ENCODE measurements at places on chromosomes 5 and 9.

DNA sequence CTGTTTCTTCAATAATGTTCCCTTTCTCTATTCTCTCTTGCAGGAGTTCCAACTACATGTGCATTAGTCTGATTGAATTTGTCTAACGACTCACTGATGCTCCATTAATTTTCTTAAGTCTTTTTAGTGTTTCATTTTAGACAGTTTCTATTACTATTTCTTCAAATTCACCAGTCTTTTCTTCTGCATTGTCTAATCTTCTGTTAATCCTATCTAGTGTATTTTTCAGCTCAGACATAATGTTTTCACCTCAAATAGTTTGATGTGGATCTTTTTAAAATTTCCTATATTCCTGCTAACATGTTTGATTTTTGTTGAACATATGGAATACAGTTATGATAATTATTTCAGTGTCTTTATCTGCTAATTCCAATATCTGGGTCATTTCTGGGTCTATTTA lies 21.7 kb upstream of the BICD2 start:
- DNase-seq, result no peak

GRCh38 chr9:18623221-18624079 lies 149.5 kb downstream of the ADAMTSL1 start:
- peak; percentile 86 for DNase-seq

GRCh38 chr9:20495098-20495497 lies 127.2 kb downstream of the MLLT3 start:
- DNase-seq, result no peak

- no peak for DNase-seq
Observed at GRCh38 chr9:114411452-114411851, 23.7 kb upstream of the AKNA start.

- peak; percentile 48 for DNase-seq
Observed at GRCh38 chr9:37486616-37487548, 1.1 kb downstream of the POLR1E start.

GRCh38 chr5:135376961-135377624 lies 21.9 kb downstream of the MACROH2A1 start:
- no peak for DNase-seq

DNA sequence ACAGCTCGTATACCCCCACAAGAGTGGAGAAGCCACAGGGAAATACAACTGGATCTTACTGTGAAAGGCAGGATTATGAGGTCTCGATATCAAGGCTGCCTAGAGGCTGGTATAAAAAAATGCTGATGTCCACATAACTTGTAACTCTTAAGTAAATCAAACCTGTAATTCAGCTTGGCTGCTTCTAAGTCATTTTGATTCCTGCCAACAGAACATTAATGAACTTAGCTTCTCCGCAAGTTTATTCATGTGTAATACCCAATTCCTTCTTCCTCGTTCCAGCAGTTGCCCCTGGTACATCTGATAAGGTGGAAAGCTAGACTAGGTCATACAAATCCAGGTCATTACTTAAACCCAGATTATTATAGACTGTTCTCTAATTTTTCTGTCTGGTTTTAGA lies 16.4 kb upstream of the SMIM15 start:
- peak; percentile 96 for DNase-seq

DNA sequence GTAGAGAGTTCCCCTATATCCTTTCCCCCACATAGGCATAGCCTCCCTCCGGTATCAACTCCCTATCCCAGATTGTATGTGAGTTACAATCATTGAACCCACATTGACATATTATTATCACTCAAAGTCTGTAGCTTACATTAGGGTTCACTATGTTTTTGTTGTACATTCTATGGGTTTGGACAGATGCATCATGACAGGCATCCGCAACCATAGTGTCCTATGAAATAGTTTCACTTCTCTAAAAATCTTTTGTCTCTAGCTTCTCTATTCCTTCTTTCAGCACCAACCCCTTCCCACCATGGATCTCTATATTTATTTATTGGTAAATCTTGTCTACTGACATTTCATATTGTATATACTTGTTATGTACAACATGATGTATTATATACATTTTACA lies 31.6 kb downstream of the TAF11L14 start:
- no peak for DNase-seq

DNA sequence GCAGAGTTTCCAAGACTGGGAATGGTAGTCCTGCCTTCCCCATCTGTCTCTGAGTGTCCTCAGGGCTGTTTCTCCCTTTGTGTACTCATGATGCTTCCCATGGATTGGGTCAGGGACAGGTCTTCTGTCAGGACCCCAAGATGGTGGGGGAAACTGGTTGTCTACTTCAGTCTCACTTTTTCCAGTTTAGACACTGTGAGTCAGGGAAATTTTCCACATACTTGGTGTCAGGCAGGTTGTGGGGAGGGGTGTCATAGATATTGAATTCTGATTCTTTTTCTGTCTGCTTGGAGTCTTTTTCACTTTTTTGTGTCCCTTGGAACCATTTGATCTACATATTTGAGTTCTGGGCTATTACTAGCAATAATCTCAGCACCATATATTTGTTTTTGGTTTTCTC lies 10.3 kb downstream of the POLK start:
- no peak for DNase-seq

GRCh38 chr9:20490246-20490834 lies 132.0 kb downstream of the MLLT3 start:
- no peak for DNase-seq

DNA sequence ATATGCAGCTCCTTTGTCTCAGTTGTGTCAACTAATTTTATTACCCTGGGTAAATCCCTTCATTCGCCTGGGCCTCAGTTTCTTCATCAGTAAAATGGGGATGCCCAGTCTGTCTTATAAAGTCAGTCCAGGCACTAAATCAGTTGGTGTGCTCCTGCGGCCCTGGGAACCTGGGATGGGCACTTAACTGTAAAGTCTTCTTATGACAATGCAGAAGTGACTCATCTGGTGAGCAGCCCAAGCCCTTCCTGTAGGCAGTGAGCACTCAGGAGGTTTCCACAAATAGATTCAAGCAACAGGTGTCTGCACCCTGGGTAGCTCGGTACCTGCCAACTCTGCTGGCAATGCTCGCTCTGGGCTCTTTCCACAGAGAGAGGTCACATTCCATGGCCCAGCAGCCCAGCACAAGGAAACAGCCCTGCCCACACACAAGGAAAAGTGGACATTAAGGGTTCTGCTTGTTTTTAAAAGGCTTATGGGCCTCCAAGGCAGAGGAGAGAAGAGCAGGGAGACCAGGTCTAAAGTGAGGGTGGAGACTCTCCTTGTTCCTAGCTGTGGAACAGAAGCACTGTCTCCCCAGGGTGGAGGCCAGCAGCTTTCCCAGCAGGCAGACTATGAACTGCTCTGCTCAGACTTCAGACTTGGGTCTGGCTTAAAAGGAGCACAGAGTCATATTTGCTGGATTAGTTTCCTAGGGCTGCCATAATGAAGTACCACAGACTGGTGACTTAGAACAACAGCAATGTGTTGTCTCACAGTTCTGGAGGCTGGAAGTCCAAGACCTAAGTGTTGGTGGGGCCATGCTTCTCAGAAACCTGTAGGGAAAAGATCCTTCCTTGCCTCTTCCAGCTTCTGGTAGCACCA lies 89.7 kb upstream of the ADRA1B start:
- DNase-seq, result peak; percentile 62

- no peak for DNase-seq
Observed at GRCh38 chr9:8815931-8816330, 1016.4 kb upstream of the DMAC1 start.

DNA sequence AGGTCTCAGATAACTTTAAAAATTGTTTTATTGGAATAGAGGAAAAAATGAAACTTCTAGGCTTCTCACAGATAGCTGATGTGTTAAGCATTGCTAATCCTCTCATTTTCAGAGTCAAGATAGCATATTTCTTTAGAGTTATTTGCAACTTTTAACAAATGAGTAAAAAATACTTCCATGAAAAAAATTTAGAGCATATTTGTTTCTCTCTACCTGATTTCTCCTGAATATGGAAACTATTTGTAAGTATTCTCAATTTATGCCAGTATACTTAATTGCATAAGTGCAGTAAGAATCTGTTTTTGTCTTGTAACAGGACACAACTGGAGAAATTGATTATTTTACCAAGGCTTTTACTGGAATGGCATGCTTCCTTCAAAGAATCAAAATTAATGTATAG lies 3.6 kb upstream of the TRIM32 start:
- no peak for DNase-seq

GRCh38 chr5:133396187-133396741 lies 216.1 kb downstream of the FSTL4 start:
- no peak for DNase-seq

DNA sequence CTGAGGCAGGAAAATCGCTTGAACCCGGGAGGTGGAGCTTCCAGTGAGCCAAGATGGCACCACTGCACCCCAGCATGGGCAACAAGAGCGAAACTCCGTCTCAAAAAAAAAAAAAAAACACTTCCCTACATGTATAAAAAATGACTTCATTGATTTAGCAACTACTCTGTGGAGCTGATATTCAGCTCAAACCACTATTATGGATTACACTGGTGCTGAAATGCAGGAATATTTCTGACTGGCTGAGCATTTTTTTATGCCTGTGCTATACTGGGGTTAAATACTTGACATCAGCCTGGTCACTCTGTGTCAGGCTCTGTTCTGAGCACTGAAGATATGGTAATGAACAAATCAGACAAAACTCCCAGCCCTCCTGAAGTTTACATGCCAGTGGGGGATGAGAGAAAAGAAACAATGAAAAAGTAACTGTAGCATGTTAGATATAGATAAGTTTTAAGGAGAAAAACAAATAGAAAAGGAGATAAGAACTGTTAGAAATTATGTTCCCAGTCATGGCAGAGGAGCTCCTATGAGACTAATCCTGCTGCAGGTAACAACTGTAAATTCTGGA lies 22.6 kb upstream of the TTC39B start:
- no peak for DNase-seq

- no peak for DNase-seq
Observed at GRCh38 chr5:120790339-120790738, 326.2 kb downstream of the PRR16 start.

GRCh38 chr9:136364942-136365774 lies 1.6 kb upstream of the DNLZ start:
- DNase-seq, result no peak
